DMS 273 treated with DMSO at 0.1 percent for 48 hours (cell line): ENCODE measurements at places on chromosomes 6 and 20.

DNA sequence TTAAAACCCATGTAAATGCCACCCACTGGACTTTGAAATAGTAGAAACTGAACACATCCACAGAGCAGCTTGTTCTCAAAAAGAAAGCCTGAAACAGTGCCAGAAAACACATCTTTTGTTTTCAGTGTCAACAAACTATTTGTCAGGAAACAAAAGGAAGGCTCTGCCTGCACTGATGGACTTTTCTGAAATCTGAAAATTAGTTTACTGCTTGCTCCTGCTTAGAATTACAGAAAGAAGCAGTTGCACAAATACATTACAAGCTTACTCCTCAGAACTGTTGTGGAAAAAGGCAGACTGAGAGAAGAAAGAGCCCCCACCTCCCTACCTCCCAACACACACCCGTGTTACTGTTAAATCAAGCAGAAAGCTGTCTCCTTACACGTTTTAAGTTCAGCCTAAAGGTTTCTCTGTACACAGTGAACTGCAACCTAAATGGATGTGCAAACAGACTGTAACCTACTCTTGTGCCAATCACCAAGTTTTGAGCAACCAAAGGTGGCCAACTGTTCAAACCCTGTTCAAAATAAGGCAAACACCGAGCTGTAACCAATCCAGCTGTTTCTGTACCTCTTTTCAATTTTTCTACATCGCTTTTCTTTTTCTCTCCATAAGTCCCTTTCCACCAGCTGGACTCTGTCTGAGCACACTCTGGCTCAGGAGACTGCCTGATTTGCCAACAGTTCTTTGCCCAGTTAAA lies 43.7 kb downstream of the FRK start:
- DNase-seq, result no peak

- no peak for DNase-seq
These were observed 688.4 kb downstream of the HTR1B start for GRCh38 chr6:76774781-76775384.

GRCh38 chr6:46015119-46015968 lies at the start of gene CLIC5:
Gene CLIC5 (minus strand): TSS chr6:46015860. CDS start chr6:46015542, 318 bp downstream.
- no peak for DNase-seq

DNA sequence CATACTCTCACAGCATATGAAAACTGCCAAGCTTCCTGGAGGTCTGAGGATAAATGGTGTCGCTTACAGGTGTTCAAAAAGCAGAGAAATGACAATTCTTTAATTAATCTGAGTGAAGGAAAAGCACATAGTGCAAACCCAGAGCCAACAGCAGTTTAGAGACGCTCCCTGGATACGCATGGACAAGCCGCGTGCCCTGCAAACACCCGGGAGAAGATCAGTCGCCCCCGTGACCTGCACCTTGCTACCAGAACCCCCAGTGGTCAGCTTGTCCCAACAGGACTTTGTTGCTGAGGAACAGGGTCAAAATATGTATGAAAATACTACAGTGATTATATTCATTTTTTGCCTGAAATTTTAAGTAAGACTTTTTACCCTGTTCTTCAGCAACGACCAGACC lies 93.9 kb downstream of the PSMG4 start:
- DNase-seq, result no peak

- no peak for DNase-seq
These were observed 5.2 kb downstream of the BCAS4 start for GRCh38 chr20:50799890-50800550.

- DNase-seq, result no peak
These were observed 266.2 kb upstream of the ADGRB3 start for GRCh38 chr6:68368845-68369244.

- DNase-seq, result no peak
These were observed 82.8 kb downstream of the CD40 start for GRCh38 chr20:46200582-46201570.

GRCh38 chr6:168361766-168362165 lies 42.2 kb upstream of the DACT2 start:
- DNase-seq, result no peak

DNA sequence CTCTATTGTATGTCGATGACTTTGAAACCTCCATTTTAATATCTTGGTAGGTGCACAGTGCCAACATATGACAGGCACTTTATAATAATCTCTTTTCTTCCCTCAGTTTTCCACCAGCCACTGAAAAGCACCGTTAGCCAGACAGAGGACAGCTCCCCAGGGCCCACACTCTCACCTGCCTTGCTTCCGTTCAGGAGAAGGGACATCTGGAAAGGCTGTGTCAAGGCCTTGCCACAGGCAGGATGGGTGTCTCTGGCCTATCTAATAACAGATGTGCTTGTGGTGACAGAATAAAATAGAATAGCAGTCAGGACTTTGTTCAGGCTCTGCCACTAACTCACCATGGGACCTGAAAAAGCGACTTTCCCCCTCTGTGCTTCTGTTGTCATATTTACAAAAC lies 75.5 kb upstream of the CCDC167 start:
- no peak for DNase-seq

- DNase-seq, result no peak
These were observed 572 bp upstream of the ZDHHC14 start for GRCh38 chr6:157380458-157380778.

DNA sequence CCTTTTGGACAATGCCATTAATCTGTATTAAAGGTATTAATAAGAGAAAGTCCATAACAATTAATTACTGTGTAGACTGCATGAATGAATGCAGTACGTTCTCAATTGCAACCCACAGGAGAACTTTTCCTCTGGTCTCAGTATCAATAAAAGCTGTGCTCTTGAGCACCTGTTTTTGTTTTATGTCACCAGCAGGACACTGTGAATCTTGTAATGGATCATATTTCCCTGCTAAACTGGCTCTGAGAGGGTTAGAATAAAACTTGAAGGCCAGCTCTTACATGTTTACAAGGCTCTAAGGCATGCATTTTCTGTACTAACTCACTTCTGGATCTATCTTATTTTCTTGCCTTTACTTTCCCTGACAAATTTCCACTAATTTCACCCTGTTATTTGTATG lies 214.3 kb upstream of the PLN start:
- DNase-seq, result no peak

DNA sequence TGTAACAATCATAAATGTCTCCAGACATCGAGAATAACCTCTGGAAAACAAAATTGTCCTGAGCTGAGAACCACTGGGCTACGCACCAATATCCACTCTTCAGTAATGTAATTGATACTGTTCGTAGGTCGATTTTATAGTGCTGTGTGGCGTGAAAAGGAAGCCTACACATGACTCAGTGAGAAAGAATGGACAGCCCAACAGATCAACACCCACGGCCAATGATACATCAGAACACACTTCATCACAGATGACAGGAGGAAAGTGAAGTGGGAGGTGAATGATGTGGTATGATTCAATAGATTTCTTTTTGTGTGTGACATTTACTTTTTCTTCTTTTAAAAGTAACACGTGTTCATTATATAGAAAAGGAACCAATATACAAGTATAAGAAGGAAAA lies 93.5 kb downstream of the RPS12 start:
- DNase-seq, result no peak

DNA sequence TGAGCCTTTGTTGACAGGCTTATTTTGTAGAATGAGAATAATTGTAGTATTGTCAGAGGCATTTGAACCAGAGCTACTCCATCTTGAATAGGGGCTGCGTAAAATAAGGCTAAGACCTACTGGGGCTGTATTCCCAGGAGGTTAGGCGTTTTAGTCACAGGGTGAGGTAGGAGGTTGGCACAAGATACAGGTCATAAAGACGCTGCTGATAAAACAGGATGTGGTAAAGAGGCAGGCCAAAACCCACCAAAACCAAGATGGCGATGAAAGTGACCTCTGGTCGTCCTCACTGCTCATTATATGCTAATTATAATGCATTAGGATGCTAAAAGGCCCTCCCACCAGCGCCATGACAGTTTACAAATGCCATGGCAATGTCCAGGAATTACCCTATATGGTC lies 82.7 kb downstream of the PFDN4 start:
- DNase-seq, result no peak

DNA sequence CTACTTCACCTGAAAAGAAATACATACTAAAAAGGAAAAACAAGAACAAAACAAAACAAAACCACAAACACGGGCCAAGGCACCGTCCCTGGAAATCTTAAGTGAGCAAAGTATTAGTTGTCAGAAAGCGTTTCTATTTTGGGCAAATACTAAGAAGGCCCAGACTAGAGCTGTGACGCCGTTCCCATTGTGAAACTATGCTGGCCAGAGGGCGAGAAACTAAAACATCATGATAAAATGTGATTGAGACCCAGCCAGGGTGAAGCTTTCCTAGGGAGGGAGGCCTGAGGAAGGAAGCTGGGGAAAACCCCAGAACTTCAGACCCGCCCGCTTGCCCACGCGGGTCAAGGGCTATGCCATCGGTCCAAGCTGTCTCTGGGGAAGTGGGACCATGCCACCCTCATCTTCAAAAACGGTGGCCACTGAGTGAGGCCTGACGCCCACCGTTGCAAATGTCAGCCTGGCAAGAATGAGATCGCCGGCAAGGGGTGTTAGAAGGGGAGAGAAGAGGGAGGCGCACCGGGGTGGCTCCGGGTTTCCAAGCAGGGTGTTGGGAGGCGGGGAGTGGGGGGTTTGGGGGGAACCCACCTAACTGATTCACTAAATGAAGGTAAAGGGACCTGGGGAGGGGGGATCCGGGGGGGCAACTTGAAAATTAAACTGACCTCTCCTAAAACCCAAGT lies 1950.9 kb upstream of the DEFB115 start:
- no peak for DNase-seq

- DNase-seq, result no peak
These were observed 46.9 kb downstream of the BLOC1S5 start for GRCh38 chr6:8017276-8017701.

DNA sequence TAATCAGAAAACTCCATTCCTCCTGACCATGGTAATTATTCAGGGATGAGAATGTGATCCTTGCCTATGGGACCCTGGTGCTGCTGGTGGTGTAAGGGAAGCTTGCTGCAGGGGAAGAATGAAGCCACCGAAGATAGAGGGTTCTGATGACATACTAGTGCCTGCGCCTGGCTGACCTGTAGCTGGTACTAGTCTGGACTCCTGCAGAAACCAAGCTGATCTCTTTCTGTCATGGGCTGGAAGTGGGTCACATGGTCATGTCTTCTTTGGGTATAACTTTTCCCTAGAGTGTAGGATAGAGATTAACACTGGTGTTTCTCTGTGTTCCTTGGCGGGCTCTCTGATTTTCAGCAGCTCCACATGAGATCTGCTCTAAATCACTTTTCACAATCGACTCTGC lies 8.6 kb upstream of the SLC4A11 start:
- DNase-seq, result no peak

DNA sequence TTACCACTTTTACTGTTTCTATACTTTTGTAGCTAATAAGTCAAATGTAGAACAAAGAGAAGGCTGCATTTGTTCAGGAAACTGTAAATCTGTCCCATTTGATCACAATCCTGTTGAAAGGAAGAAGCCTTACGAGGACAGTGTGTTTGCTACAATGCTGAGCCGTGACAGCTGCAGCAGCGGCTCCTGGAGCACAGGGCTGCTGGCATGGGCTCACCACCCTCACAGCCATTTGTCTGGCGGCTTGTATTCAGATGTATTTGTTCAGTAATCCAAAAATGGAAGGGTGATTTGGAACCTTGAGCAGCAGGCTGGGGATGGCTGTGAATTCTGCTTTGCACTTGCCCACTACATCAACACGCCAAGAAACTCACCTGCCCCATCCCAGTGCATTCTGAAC lies 5.7 kb downstream of the TUBB2A start:
- DNase-seq, result no peak

GRCh38 chr6:53369876-53370515 lies 21.2 kb upstream of the ELOVL5 start:
- DNase-seq, result no peak

DNA sequence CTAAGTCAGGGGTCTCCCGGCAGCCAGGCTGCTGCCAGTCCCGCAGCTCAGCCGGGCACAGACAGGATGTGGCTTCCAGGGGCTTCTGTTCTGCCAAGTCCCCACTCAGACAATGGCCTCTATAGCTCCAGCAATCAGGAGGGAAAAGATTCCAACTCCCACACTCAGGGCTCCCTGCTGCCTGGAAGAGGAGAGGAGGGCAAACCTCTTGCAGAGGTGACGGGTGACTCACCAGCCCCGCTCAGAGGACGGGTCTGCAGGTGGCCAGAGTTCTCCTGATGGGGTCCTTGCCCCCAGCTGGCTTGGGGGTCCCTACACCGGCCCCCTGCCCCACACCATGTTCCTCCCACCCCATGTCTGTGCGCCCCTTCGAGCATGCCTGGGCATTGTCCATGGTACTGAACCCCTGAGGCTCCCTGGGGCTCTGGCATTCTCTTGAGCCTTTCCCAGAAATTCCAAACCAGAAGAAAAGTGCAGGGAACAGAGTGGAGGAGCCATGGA lies 32.6 kb downstream of the NTSR1 start:
- DNase-seq, result no peak

- DNase-seq, result peak; percentile 43
These were observed 91.5 kb upstream of the SASH1 start for GRCh38 chr6:148250975-148251685.

DNA sequence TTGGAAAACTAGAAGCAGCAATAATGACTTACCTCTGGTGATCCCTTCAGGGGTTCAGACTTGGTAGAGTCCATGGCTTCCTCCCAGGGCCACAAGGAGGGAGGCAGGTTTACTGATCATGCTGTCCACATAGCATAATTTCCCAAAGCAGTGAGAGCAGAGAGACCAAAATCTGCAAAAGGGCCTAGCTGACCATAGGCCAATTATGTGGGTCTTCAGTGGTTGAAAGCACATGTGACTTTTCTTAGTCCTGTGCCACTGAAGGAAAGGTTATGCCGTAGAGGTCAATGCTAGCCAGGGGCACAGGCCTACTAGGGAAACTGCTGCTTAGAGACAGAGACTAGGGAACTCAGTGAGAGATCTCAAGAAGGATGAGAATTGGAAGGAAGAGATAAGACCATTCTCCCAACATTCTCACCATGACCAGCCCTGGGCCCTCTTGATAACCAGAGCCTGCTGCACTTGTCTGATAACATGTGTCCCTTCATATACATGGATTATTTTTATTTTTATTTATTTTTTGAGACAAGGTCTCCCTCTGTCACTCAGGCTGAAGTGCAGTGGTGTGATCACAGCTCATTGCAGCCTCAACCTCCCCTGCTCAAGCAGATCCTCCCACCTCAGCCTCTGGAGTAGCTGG lies 2.0 kb upstream of the GTPBP2 start:
- no peak for DNase-seq

GRCh38 chr6:25297823-25298522 lies 18.8 kb downstream of the CARMIL1 start:
- no peak for DNase-seq

GRCh38 chr20:57315976-57316480 lies 13.6 kb upstream of the SPO11 start:
- no peak for DNase-seq

GRCh38 chr6:154893917-154894316 lies 101.2 kb upstream of the TIAM2 start:
- no peak for DNase-seq

DNA sequence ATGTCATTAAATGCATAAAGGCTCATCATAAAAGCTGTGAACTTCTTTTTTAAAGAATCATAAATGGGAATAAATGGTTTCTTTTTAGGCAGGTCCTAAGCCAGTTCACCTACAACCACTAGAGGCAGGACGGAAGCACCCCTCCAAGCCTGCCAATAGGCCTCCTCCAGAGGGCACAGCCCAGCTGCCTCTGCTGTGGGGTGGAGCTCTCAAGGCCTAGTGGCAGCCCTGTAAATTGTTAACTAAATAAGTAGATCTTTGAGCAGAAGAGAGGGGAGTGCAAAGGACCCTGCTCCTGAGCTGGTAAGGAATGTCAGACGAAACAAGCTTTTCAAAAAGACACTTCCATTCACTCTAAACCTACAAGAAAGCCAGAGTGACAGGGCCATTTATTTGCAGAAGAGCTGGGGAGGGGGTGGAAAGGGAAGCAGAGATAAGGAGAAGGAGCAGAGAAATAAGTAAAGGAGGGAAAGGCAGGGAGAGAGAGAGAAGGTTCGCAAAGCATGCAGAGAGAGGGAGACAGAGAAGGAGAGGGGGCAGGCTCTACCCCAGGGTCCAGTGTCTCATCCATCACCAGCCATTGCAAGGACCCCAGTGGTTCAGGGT lies 18.0 kb upstream of the MAFB start:
- no peak for DNase-seq
